Activated T-helper 17 cell treated with anti-CD3 and anti-CD28 coated beads, Interleukin-2, amount 50 U/mL, for 72 hours (primary cell): ENCODE measurements at places on chromosomes 12 and 14. TPM values are rescaled to one million over a fixed set of nuclear protein-coding genes. Genes with fewer than 3 reads are reported as not detected.
A peak's percentile ranks its signal among the peaks of the same experiment; 100 is the strongest.

DNA sequence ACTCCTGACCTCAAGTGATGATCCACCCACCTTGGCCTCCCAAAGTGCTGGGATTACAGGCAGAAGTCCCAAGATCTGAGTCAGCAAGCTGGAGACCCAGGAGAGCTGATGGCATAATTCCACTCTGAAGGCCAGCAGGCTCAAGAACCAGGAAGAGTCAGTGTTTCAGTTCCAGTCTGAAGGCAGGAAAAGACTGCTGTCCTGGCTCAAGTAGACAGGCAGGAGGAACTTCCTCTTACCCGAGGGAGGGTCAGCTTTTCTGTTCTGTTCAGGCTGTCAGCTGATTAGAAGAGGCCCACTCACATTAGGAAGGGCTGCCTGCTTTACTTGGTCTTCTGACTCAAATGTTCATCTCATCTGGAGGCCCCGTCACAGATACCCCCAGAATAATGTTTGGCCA lies 206.0 kb upstream of the MYL2 start:
- ATAC-seq, result no peak

DNA sequence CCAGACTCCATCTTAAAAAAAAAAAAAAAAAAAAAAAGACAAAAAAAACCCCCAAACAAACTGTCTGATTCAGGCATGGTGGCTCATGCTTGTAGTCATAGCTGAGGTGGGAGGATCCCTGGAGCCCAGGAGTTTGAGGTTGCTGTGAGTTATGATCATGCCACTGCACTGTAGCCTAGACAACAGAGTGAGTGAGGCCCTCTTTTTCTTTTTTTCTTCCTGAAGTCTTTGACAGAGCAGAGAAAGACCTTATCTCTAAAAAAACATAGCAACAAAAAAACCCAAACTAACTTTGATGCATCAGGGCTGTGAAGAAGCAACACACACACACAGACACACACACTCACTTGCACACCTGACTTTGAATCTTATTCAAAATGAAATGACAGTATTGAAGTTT lies 7.7 kb upstream of the AMN1 start:
- ATAC-seq, result peak; percentile 73

- no peak for ATAC-seq
These were observed 20.1 kb upstream of the PLXNC1 start for GRCh38 chr12:94128280-94128679.

- no peak for ATAC-seq
These were observed 16.1 kb upstream of the NUDT14 start for GRCh38 chr14:105197211-105197641.

The LBHD2 gene
- total RNA-seq, result not detected

- no peak for ATAC-seq
These were observed 34.4 kb upstream of the MGAT4C start for GRCh38 chr12:86290615-86291014.

DNA sequence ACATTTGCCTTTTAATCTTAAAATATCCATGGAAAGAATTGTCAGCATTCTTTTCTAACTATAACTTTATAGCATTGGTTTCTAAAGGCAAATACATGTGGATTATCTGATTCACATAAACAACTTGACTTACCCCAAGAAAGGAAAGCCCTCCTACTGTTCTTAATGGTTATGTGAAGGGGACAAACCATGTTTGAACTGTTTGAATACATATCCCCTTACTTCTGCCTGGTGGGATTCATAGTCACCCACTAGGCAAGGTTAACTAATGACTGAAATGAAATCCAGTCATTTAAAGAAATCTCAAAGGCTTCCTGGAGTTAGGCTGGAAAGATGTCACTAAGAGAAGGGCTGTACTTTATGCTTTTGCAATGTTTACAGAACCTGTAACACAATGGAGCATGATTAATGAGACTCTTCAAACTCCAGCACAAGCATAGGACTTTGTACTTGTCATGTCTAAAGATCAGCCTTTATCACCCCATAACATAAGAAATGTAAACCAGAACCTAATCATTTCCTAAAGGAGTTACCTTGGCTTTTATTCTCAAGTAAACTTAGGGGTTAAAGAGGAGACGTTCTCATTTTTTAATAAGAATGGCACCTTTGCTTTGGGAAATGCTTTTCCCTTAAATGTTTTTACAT lies 10.2 kb upstream of the FLRT2 start:
- ATAC-seq, result no peak

The FAM181A gene
- not detected for total RNA-seq

- no peak for ATAC-seq
These were observed 72.6 kb downstream of the LRP6 start for GRCh38 chr12:12194206-12194605.

The EGLN3 gene
- 61.4 TPM for total RNA-seq

- ATAC-seq, result no peak
These were observed 20.1 kb downstream of the TM7SF3 start for GRCh38 chr12:26994109-26994508.

DNA sequence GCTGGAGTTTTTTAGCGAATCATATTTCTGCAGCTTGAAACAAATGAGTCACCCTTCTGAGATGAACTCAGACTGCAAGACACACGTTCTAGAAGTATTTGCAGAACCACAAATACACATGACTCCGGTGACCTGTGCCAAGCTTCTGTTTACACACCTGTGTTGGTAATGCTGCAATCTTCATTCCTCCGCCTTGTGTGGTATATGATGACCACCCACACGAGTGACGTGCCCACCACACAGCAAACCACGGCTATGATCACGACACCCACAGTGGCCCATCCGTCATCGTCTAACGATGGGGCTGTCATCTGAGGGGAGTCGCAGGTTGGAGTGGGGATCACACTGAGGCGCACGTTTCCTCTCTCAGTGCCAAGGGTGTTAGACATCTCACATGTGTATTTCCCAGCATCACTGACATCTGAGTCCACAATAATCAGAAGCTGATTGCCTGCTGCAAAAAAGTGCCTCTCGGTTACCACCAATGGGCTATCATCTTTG lies 43.0 kb downstream of the LRIG3 start:
- no peak for ATAC-seq
